ENCODE measurements at places on chromosomes 6 and 20. TPM values are rescaled to one million over a fixed set of nuclear protein-coding genes. Genes with fewer than 3 reads are reported as not detected.

DNA sequence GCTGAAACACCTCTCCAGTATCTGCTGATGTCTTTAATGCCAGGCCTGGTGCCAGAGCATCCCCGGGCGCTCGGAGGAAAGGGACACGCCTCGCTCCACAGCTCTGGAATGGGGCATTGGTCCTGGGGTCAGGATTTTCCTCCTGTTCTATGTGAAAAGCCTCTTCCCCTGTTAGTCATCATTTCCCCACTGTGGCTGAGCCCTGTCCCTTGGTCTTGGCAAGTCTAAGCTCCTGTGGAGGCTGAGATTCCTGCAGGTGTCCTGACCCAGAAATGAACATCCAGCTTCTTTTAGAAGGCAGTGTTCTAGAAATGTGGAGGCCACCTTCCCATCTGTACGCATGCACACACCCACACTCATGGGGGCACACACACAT lies 19.4 kb downstream of the SYNDIG1 start:
- no peak for DNase-seq

GRCh38 chr6:72621291-72622093 lies at the start of gene KCNQ5:
KCNQ5 (plus strand) TSS chr6:72622064.
- DNase-seq = no peak

DNA sequence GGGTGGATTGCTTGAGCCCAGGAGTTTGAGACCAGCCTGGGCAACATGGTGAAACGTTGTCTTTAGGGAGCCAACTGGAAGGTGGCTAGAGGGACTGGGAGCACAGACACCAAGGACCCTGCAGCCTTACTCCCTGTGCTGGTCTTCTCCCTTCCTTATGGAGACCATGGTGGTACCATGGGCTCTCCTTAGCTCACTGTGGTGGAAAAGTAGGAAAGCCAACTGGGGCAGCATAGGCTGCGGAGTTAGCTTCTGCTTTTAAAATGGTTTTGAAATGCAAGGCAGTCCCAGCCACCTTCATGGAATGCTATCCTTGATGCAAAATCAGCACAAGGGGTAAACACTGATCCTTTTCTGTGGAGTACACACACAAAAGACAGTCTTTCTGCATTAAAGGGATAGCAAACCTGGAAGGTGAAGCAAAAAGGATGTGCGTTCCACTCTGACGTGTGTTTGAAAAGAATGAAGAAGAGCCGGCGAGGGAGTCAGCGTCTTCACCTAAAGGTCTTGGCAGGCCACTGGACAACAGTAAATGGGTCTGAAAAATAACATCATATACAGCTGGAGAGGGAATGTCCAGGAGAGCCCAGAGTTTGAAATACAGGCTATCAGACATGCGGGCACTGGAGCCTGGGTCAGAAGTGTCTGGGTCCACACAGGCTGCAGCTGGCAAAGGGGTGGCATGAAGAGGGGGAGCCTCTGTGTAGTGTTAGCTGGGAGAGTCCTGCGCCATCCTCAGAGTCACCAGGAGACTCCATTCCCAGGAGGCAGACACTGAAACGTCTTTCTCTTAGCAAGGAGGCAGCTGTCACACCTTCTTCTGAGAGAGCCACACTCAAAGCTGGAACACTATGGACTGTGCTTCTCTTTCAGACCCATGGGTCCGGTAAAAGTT lies 58.5 kb downstream of the GPR6 start:
- DNase-seq = no peak

DNA sequence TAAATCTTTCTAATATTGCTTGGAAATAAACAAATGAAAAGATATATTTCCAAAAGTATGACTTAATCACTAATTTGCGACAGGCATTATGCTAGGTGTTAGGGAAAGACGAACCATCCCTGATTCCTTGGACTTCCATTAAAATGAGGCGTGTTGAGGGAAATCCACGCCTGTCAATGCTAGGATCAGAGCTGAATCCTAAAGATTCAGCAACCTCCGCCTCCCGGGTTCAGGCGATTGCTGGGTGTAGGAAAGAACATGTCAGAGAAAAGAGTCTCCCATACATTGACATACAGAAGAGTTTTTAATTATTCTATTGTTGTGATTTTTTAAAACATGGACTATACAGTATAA lies 16.8 kb upstream of the PRSS16 start:
- no peak for DNase-seq

DNA sequence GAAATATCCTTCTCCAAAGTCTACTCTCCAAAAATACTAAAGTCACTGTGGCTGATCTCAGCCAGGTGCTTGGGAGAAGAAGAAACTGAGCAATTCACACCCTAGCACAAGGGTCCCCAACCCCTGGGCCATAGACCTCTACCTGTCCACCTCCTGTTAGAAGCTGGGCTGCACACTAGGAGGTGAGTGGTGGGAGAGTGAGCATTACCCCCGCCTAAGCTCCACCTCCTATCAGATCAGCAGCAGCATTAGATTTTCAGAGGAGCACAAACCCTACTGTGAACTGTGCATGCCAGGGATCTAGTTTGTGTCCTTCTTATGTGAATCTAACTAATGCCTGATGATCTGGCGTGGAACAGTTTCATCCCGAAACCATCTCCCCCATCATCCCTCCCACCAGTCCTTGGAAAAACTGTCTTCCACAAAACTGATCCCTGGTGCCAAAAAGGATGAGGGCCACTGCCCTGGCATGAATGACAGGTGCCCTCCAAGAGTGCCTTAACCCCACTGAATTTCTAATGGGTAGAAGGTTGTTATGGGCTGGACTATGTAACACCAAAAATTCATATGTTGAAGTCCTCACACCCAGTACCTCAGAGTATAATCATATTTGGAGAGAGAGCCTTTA lies 109.2 kb upstream of the CDYL start:
- DNase-seq = no peak

- no peak for DNase-seq
Measured at GRCh38 chr20:52963131-52963530, 9.0 kb upstream of the TSHZ2 start.

DNA sequence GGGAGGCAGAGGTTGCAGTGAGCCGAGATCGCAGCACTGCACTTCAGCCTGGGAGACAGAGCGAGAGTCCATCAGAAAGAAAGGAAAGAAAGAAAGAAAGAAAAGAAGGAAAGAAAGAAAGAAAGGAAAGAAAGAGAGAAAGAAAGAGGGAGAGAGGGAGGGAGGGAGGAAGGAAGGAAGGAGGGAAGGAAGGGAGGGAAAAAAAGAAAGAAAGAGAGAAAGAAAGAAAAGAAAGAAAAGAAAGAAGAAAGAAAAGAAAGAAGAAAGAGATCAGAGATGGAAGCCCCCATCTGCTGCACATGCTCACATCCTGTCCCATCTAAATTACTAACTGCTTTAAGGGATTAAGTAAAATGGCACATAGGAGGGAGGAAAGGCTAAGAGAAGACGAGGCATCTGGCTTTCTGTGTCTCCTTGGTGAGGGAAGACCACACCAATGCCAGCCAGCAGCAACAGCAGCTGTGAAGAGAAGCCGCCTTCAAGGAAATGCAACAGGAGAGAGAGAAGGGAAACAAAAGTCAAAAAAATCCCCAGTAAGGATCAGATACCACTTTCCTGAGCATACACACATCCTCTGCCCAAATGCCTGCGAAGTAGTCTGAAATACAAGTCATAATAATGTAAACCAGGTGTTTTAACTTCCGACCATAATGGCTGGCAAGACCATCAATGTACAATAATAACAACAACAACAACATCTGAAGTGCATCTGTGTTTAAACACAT lies 300.2 kb upstream of the JARID2 start:
- DNase-seq = peak; percentile 69

DNA sequence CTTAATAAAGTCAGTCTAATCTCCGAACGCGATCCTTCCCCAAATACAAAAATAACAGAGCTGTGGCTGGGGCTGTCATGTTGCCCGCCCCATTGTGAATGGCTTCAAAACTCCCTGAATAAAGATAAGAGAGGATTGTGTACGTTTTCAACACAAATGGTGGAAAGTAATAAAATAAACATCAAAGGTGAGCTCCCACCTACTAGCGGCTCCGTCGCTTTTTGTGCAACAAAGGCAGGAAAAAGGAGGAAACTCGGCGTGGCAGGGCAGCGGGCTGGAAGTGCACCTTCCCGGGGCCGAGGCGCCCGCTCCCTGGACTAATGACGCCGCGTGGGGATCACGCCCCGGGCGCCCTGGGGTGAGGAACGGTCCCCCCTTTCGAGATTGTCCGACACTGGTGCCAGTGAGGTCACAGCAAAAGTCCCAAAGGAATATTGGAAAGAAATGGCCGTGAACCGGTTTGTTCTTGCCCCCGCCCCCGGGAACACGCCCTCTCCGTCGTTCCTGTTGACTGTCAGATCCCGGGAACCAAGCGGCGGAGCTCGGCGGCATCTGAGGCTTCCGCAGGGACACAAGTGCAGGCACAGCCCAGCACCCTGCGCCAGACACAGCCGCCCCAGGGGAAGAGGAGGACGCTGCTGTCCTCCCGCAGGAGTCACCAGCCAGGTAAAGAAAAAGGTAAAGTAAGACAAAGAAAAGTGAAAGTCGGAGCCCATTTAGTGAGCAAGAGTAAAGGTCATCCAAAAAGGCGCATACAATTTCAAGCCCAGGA lies 1.1 kb upstream of the FOXQ1 start:
- DNase-seq = no peak

- no peak for DNase-seq
Measured at GRCh38 chr20:36351937-36352336, 45.8 kb downstream of the DLGAP4 start.

DNA sequence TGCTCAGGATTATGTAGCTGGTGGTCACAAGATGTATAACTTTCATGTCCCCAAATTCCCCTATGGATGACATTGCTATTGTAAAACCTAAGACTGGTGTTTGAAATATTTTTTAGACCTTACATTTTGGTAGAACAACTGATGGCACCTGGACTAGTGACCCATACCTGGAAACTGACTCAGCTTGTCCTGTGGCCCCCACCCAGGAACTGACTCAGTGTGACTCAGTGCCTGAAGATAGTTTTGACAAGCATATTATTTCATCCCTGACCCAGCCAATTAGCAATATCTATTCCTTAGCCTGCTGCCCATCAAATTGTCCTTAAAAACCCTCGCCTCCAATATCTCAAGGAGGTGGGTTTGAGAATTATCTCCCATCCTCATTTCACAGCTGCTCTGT lies 90.9 kb upstream of the GRIK2 start:
- DNase-seq = no peak

DNA sequence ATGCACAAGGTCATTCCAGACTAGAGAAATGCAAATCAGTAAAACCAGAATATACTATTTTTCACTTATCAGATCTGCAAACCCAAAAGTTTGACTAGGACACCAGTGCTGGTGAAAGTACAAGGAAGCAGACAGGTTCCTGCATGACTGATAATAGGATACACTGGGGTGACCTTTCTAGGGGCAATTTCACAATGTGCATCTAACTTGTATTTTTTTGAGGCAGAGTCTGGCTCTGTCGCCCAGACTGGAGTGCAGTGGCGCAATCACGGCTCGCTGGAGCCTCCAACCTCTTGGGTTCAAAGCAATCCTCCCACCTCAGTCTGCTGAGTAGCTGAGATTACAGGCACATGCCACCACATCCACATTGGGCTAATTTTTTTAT lies 11.4 kb downstream of the COMMD7 start:
- DNase-seq = no peak

DNA sequence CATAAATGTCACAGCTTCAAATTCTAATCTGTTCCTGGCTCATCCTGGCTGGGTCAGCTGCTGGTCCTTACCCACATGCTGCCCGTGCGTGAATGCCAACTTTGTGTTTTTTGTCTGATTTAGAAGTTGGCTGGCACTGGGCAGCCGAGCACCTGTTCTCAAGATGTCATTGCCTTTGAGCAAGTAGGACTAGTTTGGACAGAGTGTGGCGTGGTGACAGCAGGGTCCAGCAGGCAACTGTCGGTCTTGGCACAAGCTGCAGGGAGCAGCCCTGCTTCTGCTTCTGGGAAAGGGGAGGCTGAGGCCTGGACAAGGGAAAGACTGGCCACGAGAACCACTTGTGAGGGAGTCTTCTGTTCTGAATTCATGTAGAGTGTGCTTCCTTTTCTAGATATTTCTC lies 26.4 kb upstream of the ADRM1 start:
- no peak for DNase-seq

GRCh38 chr6:34514593-34515472 lies 41.3 kb downstream of the SPDEF start:
- no peak for DNase-seq

- no peak for DNase-seq
Measured at GRCh38 chr20:19492687-19493336, 265.2 kb upstream of the RIN2 start.

DNA sequence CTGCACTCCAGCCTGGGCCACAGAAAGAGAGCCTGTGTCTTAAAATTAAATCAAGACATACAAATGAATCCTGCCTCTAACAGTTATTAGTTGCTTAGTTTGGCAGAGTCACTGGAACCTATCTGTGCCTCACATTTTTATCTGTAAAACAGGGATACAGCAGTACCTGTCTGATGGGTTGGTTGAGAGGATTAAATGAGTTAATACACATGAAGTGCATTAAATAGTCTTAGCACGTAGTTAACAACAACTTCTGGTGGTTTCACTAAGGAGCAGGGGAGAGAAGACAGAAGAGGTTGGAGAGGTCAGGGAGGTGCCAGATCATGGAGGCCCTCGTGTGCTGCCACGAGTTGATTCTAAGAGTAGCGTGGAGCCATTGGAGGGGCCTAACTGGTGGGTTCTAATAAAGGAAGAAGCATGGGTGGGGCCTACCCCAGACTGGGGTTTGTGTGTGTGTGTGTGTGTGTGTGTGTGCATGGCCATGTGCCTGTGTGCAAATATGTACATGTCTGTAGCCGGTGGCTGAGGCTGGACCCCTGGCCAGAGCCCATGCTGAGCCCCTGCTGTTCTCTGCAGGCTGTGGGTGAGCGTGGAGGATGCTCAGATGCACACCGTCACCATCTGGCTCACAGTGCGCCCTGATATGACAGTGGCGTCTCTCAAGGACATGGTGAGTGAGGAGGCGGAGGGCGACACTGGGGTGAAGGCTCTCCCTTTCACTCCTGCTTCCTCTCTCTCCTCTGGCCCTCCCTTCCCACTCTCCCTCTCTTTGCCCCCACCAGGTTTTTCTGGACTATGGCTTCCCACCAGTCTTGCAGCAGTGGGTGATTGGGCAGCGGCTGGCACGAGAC lies 9.1 kb downstream of the RBCK1 start:
- DNase-seq = no peak

DNA sequence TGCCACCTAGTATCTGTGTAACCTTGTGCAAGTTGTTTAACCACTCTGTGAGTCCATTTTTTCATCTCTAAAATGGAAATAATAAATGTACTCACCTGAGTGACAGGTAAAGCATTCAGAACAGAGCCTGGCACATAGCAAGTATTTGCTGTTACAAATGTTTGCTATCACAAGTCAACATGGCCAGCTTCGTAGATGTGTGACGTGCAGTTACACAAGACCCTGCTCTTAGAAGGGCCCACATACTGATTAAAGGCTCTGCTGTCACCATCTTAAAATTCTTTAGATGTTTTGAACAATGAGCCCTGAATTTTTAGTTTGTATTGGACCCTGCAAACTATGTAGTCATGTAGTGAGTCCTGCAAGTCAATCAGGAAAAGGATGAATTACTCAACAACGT lies 40.4 kb upstream of the KIAA1586 start:
- no peak for DNase-seq

The SCUBE3 gene
- 2.4 TPM for total RNA-seq

The TUBB2B gene
- 17.8 TPM for total RNA-seq

The OR2J3 gene
- total RNA-seq = not detected

The LTB gene
- 1.6 TPM for total RNA-seq

The ADGRG6 gene
- 43.5 TPM for total RNA-seq

The MYT1 gene
- 0.20 TPM for total RNA-seq

The C20orf204 gene
- 0.39 TPM for total RNA-seq

Data from skin of body (tissue), 3 donors.